ENCODE measurements at places on chromosomes 2 and 18. TPM values are rescaled to one million over a fixed set of nuclear protein-coding genes. Genes with fewer than 3 reads are reported as not detected.

Gene SH3RF3
- 0.34 TPM for total RNA-seq

Gene OR6B2
- not detected for total RNA-seq

DNA sequence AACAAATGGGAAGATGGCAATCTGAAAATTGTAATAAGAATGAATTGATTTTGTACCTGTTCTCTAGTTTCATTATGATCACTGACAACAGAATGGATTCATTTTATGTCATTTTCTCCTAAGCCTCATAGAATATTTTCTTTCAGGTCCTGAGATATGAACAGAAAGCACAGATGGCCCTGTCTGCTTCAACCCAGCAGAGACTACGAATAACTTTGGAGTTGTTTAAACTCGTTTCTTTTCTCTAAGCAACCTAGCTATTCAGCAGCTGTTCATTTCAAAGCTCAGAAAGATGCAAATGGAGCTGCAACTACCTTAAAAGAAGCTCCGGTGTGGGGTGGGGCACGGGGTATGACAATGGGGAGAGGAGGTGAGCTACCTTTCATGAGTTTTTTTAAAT lies 124.9 kb downstream of the ALK start:
- no peaks in the 10 kb centered on the region for H3K36me3 ChIP-seq
- H3K4me1 ChIP-seq: no peaks in the 10 kb centered on the region
- no peak overlapping the region for H3K27ac ChIP-seq
- H3K27me3 ChIP-seq: no peaks in the 10 kb centered on the region

DNA sequence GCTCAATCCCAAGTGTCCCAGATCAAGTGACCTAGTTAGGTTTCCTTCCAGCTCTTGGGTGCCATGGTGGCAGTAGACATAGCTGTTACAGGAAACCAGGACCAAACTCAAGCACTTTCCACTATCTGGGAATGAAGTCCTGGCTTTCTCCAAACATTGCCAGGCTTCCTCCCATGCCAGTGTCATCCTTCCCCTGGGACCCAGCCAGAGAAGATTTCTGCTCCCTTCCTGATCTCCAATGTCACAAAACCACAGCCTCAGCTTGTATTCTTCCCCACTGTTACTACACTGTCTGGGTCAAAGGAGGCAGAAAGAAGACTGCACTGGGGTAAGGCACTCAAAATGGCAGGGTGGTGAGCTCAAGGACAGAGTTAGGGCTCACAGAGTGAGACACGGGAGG lies 347.1 kb downstream of the TNS1 start:
- no peak overlapping the region for H3K27ac ChIP-seq
- H3K4me1 ChIP-seq: peaks cover 5% of the 10 kb centered on the region
- H3K27me3 ChIP-seq: no peaks in the 10 kb centered on the region
- no peaks in the 10 kb centered on the region for H3K36me3 ChIP-seq
- no peak overlapping the region for H3K4me3 ChIP-seq

DNA sequence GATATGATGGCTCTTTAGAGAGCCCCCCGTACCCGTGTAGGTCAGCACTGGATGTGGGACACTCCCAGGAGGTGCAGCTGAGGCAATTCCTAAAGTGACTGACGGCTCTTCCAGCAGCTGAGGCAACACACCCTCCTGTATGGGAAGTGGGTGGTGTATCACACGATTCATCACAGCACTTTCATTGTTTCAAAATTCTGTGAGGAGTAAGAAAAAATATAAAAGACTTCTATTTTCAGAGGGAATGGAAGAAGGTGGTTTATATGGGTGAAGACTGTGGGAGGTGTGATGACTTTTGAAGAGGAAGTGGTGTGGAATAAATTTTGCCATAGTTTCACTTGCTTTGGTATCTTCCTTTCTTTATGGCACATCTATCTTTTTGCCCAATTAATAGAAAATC lies 22.3 kb downstream of the QPCT start:
- no peak overlapping the region for H3K4me3 ChIP-seq
- H3K27me3 ChIP-seq: peaks cover 39% of the 10 kb centered on the region
- no peaks in the 10 kb centered on the region for H3K36me3 ChIP-seq
- H3K4me1 ChIP-seq: no peaks in the 10 kb centered on the region
- peak; percentile 36 for DNase-seq

DNA sequence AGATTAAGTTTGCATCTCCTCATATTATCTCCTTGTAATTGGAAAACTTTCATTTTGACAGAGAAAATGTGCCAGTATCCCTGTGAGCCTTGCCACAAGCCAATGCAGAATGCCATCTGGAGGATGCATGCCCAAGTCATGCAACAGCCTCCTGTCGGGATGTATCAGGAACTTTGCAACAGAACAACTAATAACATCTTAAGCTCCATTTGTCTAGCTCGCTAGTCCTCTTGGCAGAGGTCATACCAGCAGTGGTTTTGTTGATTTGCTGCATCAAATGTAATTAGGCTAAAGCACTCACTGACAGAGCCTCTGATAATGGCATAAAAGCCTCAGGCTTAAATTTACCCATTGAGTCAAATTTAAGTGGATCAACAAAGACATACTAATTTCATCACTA lies 125.8 kb downstream of the UBE2E3 start:
- H3K27me3 ChIP-seq: no peaks in the 10 kb centered on the region
- H3K27ac ChIP-seq: peak overlapping the region; percentile 84
- peaks cover 4% of the 10 kb centered on the region for H3K36me3 ChIP-seq

Measured in activated CD4-positive, alpha-beta memory T cell treated with anti-CD3 and anti-CD28 coated beads for 36 hours (primary cell).